Left renal pelvis (tissue), 4 donors: ENCODE measurements at places on chromosomes 1 and 21.

- no peak for DNase-seq
These were observed 1.4 kb downstream of the IFFO2 start for GRCh38 chr1:18955131-18955440.

DNA sequence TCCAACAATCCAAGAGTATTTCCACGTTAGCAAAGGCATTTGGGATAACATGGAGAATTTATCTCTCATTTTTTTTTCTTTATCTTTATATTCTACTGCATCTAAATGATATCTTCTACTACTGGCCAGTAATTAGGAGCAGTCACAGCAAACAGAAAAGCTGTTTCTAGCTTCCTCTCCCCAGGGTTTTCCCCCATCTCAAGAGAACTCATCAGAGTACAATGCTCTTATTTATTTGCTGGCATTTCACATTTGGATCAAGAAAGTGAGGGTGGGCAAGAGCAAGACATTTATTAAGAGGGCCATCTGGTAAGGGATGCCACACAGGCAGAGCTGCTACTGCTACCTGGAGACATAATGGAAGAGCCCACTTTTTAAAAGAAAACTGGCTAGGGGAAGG is 368.2 kb downstream of the USH2A start:
- DNase-seq, result no peak

DNA sequence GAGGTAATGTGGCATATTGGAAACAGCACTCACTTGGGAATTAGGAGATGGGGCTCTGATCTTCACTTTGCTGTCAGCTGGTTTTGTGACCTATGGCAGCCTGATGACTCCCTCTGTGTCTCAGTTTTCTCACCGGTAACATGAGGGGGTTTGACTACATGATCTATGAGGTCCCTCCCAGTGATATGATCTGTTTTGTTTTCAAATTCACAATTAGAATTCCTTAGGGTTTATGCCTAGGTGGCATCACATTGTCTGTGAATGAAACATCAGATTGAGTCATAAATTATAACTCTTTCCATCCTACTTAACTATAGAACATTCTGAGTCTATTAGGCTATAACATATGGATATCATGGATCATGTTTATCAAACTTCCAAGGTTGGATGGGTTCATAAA is 386.6 kb downstream of the PTBP2 start:
- DNase-seq, result no peak

DNA sequence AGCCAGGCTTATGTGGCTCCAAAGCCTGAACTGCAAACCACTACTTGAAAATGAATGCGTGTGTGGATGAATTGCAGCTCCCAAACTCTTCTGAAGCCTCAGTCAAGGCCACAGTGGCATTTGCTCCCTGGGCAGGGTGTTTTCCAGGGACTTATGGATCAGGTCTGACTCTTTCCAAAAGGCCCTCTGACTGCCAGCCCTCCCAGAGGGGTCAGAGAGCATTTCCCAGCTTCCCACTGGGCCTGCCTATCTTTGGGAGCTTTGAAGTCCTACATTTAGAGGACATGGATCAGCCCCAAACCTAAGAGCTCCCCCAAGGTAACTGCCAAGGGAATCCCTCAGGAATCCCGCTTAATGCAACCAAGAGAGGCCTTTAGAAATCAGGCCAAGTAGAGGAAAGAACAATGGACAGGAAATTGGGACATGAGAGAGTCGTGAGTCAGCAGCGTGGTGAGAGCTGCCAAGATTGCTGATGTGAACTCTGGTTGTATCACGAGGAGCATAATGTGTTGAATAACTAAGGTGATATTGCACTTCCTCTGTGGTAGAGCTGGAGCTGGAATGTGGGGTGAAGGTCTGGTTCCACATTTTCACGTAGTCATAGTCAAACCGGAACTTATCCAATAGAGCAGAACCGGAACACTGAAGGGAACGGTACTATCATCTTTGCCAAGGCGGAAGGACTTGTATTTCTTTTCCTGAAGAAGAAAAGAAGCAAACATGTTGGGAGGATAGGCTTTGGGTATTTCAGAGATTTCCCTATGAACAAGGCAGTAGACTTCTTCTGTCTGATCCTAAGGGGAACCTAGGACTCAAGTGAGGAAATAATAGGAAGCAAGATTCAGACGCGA is 99.4 kb upstream of the JUN start:
- DNase-seq, result no peak

GRCh38 chr1:200075938-200076546 is 48.5 kb downstream of the NR5A2 start:
- no peak for DNase-seq

DNA sequence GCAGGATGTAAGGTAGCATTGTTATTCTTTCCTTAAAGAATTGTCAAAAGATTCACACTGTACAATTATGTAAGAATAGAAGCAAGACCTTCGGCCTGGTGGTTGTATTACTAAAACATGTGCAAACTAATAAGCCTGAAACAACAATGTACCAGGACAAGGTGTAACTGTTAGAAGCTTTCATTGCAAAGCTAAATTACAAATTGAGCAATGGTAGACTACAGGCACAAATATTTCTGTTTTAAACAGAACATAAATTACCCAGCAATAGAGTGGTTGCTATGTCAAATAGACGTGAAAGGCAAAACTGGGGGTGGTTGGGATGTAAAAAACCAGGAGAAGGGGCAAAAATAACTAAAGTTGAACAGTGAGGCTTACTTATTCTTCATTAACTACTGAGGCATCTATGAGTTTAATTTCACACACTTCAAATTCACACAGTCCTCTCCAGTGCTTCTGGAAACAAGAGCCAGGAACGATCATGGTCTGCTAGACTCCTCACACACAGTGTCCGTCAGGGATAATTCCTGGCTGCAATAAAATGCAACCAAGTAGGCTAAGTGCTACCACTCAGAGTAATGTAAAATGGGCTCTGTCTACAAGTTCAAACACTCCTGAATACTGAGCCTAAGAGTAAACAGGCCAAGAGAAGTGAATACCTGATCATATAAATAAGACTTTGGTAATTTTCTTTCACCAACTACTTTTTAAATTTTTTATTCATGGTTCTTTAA is 39.3 kb upstream of the C1orf198 start:
- no peak for DNase-seq

GRCh38 chr1:212302745-212303383 is 17.7 kb downstream of the PPP2R5A start:
- DNase-seq, result no peak

GRCh38 chr1:2192031-2192995 is 2.3 kb downstream of the FAAP20 start:
- no peak for DNase-seq

- DNase-seq, result no peak
These were observed 609 bp downstream of the PIGK start for GRCh38 chr1:77218477-77219165.

- DNase-seq, result no peak
These were observed 127.8 kb upstream of the ADAR start for GRCh38 chr1:154735804-154736168.

DNA sequence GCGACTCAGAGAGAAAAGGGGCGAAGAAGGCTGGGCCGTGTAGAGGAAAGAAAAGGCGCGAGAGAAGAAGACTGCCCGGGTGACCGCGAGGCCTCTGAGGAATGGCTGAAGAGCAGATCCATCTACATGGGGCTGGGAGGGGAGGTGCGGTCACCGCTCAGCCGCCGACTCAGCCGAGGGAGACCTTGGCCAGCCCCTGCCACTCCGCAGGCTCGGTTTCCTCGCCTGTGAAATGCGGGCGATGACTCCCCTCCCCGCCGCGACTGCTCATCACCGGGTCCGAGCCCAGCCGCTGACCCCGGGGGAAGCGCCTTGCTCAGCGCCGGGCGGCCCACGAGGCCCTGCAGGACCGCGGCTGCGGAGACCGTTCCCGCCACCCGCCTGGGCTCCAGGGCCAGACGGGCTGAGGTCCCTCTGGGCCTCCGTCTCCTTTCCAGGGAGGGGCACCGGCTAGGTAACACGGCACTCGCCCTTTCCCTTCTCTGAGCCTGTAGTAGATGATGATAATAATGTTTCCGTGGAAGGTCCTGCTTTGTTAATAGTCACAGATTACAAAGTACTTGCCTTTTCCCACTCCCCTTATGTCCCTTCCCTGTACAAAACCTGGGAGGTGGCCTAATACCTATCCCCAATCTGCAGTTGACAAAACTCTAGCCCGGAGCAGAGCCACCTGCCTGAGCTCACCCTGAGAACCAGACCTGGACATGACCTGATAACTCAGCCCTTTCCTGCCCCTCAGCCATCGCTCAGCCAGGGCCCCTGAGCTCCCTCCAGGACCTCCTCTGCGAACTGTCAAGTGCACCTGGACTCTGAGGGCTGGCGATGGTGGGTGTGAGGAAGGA is 1.6 kb upstream of the BSND start:
- DNase-seq, result no peak

DNA sequence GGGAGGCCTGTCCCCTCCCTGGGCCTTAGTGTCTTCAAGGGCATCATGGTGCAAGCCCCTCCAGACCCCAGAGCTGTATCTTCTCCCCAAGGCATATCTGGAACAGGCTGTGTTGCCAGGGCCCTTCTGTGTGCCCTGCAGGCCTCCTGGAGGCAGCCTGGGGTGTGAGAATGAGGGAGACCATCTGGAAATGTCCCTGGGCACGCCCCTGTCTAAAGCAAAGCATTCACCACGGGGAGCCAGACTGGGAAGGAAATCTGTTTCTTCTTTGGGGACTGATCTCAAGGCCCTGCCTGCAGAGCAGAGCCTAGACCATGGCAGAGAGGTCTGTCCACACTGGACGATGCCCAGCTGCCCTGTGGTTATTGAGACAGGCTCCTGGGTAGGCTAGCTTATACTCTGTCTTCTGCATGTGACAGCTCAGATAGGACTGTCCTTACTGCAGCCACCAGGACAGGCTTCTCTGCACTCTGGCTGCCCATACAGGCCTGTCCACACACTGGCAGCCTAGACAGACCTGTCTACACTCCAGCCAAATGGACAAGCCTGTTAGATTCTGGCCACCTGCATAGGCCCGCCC is 24.6 kb downstream of the PODN start:
- DNase-seq, result no peak

DNA sequence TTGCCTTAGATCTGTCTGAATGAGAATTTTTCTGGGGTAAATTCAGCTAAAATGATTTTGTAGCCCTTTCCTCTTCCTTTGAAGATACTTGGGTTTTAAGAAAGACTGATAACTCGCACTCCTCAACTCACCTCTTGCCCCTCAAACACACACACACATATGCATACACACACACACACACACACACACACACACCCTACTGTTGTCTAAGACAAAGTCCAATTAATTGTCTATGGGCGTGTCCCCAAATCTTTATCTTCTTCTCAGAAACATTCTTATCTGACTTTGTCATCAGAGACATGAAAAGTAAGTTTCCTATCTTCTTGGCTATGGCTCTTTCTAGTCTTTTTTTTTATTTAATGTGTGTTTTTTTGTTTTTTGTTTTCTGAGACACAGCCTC is 36.1 kb upstream of the SMYD2 start:
- DNase-seq, result no peak

DNA sequence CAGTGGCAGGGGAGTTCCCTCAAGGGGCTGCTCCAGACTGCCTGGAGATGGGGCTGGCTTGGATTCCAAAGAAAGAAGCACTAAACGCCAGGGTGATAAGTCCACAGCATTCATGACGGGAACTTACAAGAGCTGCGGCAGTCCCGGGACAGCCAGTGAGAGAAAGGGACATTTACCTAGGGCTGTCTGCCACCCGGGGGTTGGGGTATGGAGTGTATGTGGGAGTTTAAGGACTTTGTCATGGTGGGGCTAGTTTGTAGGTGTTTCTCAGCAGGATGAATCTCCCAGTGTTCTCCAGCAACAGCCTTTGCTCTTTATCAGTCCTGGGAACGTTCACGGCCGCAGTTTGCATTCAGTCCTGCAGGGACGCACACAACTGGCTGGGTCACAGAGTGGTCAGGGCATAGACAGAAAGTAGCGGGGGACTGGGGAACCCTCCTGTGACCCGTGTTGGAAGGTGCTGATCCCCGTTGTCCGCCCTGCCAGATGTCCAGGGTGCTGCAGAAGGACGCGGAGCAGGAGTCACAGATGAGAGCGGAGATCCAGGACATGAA is 41.4 kb upstream of the HMGN1 start:
- no peak for DNase-seq

GRCh38 chr1:209620487-209620884 is 31.7 kb downstream of the LAMB3 start:
- DNase-seq, result no peak

DNA sequence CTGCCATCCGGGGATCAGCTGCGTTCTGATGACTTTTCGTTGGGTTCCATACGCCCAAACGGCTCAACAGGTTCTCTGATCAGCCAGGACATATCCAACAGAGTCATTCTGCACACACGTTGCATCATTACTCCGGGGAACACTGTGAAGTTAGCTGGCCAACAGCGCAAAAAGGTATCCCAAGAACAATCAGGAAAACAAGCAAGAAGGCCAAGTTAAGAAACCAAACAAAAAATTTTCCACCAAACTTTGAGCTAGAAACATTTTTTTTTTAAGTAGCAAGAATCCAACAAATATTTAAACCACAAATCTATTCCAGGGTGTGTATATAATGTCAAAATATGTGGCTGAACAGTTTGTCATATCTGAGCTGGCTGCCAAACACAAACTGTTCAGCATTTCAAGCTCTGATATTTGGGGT is 29.2 kb downstream of the NID1 start:
- no peak for DNase-seq

GRCh38 chr1:32977546-32978087 is 13.0 kb upstream of the RNF19B start:
- DNase-seq, result no peak

GRCh38 chr1:111221633-111222291 is 5.8 kb upstream of the CHI3L2 start:
- DNase-seq, result no peak

- DNase-seq, result no peak
These were observed 12.6 kb upstream of the MRPS14 start for GRCh38 chr1:175035865-175036264.

GRCh38 chr21:37821786-37822450 is 94.3 kb downstream of the KCNJ6 start:
- no peak for DNase-seq
